CD4-positive, alpha-beta T cell treated with Interleukin-6 at 100 ng/mL for 8 hours (primary cell): ENCODE measurements at places on chromosomes 16 and 17.

GRCh38 chr16:66510298-66510697, 39.6 kb downstream of the TK2 start:
- DNase-seq, result no peak

- DNase-seq, result no peak
These were observed 40.8 kb upstream of the SEC14L1 start for GRCh38 chr17:77099997-77100396.

GRCh38 chr17:58005031-58005727, 1.9 kb downstream of the SRSF1 start:
- no peak for DNase-seq

GRCh38 chr16:89142474-89143195, 28.9 kb upstream of the CDH15 start:
- no peak for DNase-seq

- DNase-seq, result no peak
These were observed 9.8 kb upstream of the TBX2 start for GRCh38 chr17:61389670-61390478.

GRCh38 chr17:8062435-8062806, 23.6 kb downstream of the ALOX15B start:
- no peak for DNase-seq

GRCh38 chr17:21453144-21453898, 77.2 kb downstream of the KCNJ12 start:
- DNase-seq, result no peak

GRCh38 chr17:78991906-78992532, 12.3 kb upstream of the LGALS3BP start:
- DNase-seq, result no peak
